ENCODE measurements at places on chromosomes 4 and X.

DNA sequence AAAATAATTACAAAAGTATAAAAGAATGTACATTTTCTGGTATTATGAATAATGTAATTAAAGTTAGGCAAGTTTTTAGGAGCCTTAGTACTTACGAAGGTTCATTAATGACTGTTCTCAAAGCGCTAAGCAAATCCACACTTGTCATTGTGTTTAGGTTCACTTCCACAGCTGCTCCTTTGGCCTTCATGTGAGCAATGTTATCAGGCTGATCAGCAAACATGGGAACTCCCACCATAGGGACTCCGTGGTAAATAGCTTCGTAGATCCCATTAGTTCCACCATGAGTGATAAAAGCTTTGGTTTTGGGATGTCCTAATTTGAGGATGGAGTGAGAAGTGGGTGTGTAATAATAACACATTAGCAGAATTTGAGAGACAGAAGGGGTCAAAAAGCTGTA, 45.1 kb downstream of the UGT2A2 start:
- DNase-seq, result no peak

DNA sequence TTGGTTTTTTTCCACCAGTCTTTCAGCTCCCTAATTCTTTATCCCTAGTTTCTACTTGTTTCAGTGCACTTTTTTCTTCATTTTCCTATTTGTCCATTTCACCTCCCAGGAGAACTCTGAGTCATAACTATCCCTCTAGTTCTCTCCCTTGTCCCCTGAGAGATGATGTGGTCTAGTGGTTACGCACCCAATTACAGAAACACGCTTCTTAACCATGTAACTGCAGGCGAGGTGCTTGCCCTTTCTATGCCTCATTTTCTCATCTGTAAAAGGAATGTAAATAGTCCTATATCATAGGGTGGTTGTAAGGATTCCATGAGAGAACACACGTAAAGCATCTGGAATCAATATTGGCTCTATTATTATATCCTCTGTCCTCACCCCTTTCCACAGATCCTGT, 8.8 kb upstream of the GRPR start:
- DNase-seq, result no peak

GRCh38 chr4:47945930-47946726, 31.7 kb upstream of the NFXL1 start:
- no peak for DNase-seq

DNA sequence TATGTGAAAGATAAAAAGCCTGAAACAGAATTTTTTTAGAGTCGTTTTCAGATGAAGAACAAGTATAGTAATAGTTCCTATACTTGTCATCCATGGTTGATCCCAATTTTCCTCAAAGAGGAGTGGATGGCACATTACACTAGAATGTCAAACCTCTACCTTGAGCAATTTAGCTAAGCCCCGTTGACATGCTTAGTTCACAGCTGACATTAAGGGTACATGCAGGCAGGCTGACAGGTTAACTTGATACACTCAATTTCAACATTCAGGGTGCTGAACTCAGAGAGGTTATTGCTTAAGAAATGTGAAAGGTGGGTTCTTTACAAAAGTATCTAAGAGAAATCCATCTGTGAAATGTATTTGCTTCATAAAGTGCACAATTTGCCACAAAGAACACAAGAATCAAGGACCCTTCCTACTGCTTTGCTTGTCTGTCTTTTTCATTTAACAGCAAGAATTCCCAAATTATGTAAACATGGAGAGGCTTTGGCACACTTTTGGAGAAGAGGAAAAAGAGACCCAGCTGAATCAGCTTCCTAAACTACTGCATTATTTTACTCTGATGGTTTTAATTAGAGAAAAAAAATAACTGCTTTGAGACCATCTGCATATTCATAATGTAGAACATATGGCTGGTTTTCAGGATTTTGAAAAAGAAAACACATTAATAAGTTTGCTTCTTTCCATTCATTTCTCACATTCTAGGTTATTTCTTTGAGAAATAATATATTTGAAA, 122.5 kb upstream of the DDIT4L start:
- DNase-seq, result no peak

- no peak for DNase-seq
Observed at GRCh38 chr4:147823130-147823529, 91.2 kb downstream of the ARHGAP10 start.

DNA sequence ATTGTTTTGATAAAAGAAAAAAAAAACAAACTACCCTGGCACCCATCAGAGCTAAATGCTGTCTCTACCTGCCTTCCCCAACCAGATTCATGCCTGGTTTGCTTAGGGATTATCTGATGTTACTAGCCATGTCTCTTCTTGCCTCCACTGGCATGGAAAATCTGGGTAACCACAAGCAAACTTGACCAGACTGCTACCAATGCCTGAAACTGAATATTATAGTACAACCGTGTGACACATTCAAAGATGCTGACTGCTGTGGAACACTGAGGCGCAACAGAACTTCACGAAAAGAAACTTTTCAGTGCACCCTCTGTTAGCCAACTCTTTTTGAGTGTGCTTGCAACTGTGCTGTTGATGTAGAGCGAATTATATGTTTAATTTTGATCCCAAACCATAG, 228.1 kb downstream of the CBR4 start:
- DNase-seq, result no peak

- no peak for DNase-seq
Observed at GRCh38 chr4:27327421-27328181, 467.0 kb downstream of the STIM2 start.

GRCh38 chr4:150366487-150366999, 215.4 kb upstream of the MAB21L2 start:
- no peak for DNase-seq

DNA sequence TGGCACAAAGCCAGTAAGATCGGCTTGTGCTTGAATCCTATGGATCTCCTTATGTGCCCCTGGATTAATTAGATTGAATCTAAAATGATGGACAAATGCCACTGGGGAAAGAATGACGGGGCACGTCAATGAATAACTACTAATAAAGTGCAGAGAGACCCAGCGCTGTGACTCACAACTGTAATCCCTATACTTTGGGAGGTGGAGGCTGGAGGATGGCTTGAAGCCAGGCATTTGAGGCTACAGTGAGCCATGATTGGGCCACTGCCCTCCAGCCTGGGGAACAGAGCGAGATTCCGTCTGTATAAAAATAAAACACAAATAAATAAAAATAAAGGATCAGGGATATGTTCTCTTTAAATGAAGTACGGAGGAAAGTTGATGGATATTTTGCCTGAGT, 179.4 kb downstream of the DCHS2 start:
- no peak for DNase-seq

All from hypothalamus (tissue), 51 donors.